ENCODE measurements at places on chromosomes 1 and 21. TPM values are rescaled to one million over a fixed set of nuclear protein-coding genes. Genes with fewer than 3 reads are reported as not detected.

AMY1A gene
- total RNA-seq = not detected

GRCh38 chr1:89699451-89699986 lies 66.6 kb downstream of the LRRC8C start:
- H3K27me3 ChIP-seq = no peaks in the 10 kb centered on the region
- no peaks in the 10 kb centered on the region for H3K36me3 ChIP-seq
- no peak overlapping the region for H3K4me3 ChIP-seq
- peak overlapping the region; percentile 28 for H3K27ac ChIP-seq
- H3K4me1 ChIP-seq = peaks cover 6% of the 10 kb centered on the region

CYP4A22 gene
- total RNA-seq = not detected

BSDC1 gene
- 52.6 TPM for total RNA-seq

DNA sequence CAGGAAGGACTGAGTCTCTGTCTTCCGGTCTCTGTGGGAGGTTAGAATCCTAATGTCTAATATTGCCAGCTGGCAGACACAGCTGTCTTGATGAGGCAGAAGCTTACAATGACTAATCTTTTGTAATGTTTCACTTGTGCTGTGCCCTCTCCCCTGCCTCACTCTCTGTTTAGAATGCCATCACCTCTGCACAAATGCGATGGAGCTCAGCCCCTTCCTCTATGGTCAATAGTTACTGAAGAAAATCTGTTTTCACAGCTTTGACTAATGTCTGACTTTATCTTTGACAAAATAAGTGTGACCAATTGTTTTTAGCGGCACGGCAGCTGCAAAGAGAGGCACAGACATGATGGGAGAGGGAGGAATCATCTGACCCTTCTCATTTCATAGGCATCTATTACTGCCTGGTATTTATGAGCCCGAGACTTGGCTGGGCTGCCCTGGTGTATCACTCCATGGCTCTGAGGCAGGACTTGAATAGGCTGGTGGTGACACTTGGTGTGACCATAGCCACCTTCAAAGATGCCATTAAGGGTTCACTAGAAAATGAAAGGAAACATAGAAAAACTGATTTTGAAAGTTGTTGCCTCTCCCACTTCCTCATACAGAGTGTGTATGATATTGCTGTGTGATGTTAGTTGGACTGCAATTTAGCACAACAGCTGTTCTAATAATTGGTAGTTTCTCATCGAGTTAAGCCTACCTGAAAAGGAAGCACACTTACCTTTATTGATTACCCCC lies 163.2 kb upstream of the NBPF11 start:
- peak; percentile 63 for DNase-seq
- H3K4me3 ChIP-seq = no peak overlapping the region
- peaks cover 16% of the 10 kb centered on the region for H3K27me3 ChIP-seq
- no peak overlapping the region for H3K27ac ChIP-seq
- H3K4me1 ChIP-seq = peaks cover 6% of the 10 kb centered on the region

DNA sequence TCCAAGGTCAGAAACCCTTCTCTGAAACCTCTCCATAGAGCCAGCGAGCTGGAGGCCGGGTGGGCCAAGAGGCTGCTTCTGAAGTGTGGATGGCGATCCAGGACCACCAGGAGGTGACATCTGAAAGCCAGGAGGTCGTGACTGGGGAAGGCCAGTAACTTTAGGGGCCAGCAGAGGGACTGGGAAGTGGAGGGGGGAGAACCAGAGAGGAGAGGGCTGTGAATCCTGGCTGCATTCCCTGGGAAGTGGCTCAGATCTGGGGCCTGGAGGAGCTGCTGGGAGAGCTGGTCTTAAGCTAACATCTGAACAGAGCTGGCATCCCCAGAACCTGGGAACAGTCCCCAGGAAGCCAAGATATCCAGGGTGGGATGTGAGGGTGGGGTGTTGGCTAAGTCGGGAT lies 11.3 kb upstream of the EPHA8 start:
- H3K27me3 ChIP-seq = peaks cover 67% of the 10 kb centered on the region
- peaks cover 5% of the 10 kb centered on the region for H3K4me1 ChIP-seq
- DNase-seq = no peak
- no peak overlapping the region for H3K27ac ChIP-seq
- no peaks in the 10 kb centered on the region for H3K36me3 ChIP-seq
- no peak overlapping the region for H3K4me3 ChIP-seq

GRCh38 chr1:150995460-150995859 lies 11.2 kb downstream of the MINDY1 start:
- H3K4me1 ChIP-seq = peaks cover 5% of the 10 kb centered on the region
- H3K4me3 ChIP-seq = no peak overlapping the region
- H3K27ac ChIP-seq = no peak overlapping the region
- no peaks in the 10 kb centered on the region for H3K27me3 ChIP-seq

DNA sequence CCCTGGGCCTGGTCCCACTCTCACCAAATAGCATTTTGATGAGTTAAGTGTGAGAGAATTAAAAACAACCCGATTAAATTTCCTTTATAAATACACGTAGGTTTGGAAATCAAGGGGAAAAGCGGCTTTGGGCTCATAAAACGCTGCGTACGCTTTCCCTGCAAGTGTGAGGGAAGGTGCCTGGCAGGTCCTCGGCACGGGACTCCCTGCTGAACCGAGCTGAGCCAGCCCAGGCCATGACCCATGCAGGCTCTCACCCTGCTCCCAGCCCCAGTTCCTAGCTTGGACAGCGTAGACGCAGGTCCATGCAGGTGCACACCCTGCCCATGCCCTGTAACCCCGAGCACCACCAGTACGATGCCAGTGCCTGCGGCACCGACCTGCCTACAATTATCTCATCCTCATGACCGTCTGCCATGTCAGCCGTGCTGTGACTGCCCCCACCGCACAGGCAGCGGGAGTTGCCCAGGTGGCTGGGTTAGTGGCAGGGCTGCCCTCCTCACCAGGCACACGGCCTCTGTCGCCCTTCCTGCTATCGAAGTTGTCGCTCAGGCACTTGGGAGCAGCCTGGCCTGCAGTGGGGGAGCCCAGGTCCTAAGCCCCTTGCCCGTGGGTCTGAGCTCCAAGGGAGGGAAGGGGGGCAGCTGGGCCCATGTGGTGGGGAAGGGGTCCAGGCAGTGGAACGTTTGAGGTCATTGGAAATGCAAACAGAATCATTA lies 41.0 kb upstream of the ACTRT2 start:
- no peaks in the 10 kb centered on the region for H3K4me1 ChIP-seq
- no peak overlapping the region for H3K4me3 ChIP-seq
- no peak overlapping the region for H3K27ac ChIP-seq

DNA sequence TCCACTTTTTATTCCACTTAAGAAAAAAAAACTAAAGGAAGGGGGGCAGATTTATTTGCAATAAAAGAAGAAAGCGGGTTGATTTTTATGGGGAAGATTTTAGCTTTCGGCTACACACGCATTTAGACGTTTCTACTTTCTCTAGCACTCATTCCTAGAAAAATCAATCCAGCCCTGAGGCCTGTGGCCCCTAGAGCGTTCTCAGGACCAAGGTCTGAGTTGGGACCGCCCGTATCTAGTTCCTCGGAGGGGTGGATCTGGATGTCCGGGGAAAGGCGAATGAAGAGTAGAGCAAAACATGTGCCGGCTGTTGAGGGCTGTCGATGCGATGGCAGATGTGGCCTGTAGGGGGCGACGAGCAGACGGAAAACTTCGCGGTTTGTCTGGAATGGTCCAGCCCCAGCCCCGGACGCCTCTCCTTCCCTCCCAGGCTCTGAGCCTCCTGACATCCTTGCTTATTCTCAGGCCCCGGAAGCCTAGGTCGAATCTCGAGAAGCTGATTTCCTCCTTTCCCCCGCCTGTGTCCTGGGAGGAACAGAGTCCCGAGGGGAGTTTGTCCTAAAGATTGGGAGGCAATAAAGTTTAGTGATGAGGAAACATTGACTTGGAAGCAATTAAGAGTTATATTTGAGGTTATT lies 5.2 kb downstream of the FOXD3 start:
- H3K27me3 ChIP-seq = peaks cover 21% of the 10 kb centered on the region
- H3K4me1 ChIP-seq = no peaks in the 10 kb centered on the region
- no peak overlapping the region for H3K27ac ChIP-seq

DNA sequence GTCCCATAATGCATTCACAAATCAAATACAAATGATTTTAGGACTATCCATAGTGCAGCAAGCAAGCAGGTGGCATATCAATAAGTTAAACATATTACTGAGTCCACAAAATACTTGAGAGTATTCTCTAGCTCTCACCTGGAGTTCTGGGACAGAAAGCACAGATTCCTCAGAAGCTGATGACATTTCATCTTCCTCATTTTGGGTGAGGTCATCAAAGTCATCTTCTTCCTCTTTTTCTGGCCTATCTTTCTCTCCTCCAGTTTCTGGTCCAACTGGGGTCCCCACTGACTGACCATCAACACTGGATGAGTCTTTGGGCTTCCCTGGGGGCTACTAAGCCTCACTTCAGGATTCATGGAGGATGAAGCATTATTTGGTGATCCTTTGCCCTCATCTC lies 38.9 kb downstream of the YY1AP1 start:
- H3K27ac ChIP-seq = no peak overlapping the region
- peaks cover 19% of the 10 kb centered on the region for H3K36me3 ChIP-seq
- no peak for DNase-seq
- H3K27me3 ChIP-seq = no peaks in the 10 kb centered on the region
- peaks cover 53% of the 10 kb centered on the region for H3K4me1 ChIP-seq

DNA sequence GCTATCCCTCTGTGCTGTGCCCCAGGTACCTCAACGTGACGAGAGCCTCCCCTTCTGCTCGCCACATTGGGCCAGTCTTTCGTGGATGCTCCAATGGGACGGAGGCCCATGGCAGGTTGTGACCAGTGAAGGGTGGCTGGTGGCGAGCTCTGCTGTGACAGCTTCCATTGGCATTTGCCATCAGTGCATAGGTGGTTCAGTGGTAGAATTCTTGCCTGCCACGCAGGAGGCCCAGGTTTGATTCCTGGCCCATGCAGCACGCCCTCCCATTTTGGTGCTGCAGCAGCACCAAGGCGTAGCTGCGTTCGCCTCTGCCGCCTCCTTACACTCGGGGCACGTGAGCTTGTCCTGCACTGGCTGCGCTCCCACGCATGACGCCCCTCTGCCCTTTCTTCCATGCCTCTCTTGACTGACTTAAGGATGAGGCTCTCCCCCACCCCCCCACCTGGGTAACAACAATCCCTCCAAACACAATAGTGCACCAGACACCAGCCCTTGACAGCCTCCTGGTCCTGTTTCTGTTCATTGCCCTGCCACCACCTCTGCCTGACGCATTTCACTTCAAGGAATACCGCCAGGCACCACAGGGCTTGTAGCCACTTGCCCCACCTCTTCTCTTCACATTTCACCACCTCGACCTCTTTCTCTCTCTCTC lies 24.7 kb upstream of the FCGR2A start:
- no peaks in the 10 kb centered on the region for H3K4me1 ChIP-seq
- H3K36me3 ChIP-seq = no peaks in the 10 kb centered on the region
- no peak overlapping the region for H3K27ac ChIP-seq
- no peaks in the 10 kb centered on the region for H3K27me3 ChIP-seq
- H3K4me3 ChIP-seq = no peak overlapping the region
- peak; percentile 84 for DNase-seq

DNA sequence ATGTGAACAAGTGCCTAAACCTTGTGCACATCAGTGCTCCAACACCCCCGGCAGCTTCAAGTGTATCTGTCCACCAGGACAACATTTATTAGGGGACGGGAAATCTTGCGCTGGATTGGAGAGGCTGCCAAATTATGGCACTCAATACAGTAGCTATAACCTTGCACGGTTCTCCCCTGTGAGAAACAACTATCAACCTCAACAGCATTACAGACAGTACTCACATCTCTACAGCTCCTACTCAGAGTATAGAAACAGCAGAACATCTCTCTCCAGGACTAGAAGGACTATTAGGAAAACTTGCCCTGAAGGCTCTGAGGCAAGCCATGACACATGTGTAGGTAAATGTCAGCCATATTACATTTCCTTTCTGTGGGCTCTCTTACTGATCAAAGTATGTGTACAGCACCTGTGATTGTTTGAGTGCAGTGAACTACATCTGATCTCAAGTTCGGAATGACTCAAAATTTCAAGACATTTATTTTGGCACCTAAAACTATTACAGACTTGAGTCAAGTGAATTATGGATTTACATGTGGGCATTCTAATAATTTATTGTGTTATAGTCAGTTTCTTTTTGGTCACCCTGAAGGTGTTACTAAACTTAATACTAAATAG lies 196.5 kb downstream of the TPR start:
- no peak overlapping the region for H3K4me3 ChIP-seq
- H3K4me1 ChIP-seq = peaks cover 29% of the 10 kb centered on the region
- H3K27ac ChIP-seq = peak overlapping the region; percentile 9
- DNase-seq = peak; percentile 82
- H3K36me3 ChIP-seq = no peaks in the 10 kb centered on the region
- H3K27me3 ChIP-seq = no peaks in the 10 kb centered on the region

DNA sequence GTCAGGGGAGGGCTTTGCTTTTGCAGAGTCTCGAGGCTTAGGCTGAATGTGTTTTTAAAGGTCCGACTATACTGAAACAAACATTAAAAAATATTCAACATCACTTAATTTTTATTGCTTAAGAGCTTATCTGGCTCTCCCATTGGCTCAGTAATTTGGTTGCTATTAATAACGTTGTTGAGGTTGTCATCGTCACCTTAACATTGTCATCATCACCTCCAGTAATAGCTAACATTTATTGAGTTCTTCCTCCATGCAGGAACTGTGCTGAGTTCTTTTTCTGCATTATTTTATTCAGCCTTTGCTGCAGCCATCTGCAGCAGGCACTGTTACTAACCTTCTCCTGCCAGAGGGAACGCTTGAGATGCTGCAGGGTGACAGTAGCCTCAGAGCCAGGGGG lies 40.1 kb downstream of the ADARB1 start:
- no peaks in the 10 kb centered on the region for H3K27me3 ChIP-seq
- no peak for DNase-seq
- no peaks in the 10 kb centered on the region for H3K4me1 ChIP-seq
- H3K27ac ChIP-seq = no peak overlapping the region

DNA sequence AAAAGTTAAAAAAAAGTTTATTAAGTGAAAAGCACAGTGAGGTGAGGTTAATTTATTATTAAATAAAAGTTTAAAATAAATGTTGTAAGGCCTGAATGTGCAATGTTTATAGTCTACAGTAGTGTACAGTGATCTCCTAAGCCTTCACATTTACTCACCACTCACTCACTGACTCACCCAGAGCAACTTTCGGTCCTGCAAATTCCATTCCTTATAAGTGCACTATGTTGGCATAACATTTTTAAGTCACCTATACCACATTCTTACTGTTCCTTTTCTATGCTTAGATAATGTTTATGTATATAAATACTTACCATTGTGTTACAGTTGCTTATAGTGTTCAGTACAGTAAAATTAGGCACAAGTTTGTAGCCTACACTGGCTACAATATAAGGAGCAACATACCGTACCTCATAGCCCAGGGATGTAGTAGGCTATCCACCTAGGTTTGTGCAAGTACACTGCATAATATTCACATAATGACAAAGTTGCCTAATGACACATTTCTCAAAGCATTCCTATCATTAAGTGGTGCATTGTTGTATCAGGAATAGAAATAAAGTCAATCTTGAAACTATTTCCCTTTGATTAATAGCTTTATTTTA lies 426.5 kb upstream of the BRINP3 start:
- H3K36me3 ChIP-seq = no peaks in the 10 kb centered on the region
- peak overlapping the region; percentile 18 for H3K27ac ChIP-seq
- DNase-seq = peak; percentile 60
- H3K27me3 ChIP-seq = no peaks in the 10 kb centered on the region

ANGPTL7 gene
- not detected for total RNA-seq

GRCh38 chr1:13930151-13930550 lies 230.2 kb downstream of the PRDM2 start:
- H3K36me3 ChIP-seq = no peaks in the 10 kb centered on the region
- peak overlapping the region; percentile 39 for H3K27ac ChIP-seq
- peaks cover 19% of the 10 kb centered on the region for H3K4me1 ChIP-seq
- DNase-seq = peak; percentile 31
- H3K4me3 ChIP-seq = no peak overlapping the region

Measured in MCF 10A (cell line).